Esophagus muscularis mucosa (tissue), 4 donors: ENCODE measurements at places on chromosomes 12 and 14. TPM values are rescaled to one million over a fixed set of nuclear protein-coding genes. Genes with fewer than 3 reads are reported as not detected.

GRCh38 chr12:18658179-18658578 is 79.6 kb downstream of the PLCZ1 start:
- DNase-seq: no peak
- H3K4me1 ChIP-seq: no peaks in the 10 kb centered on the region
- no peak overlapping the region for H3K4me3 ChIP-seq
- no peak overlapping the region for H3K27ac ChIP-seq
- no peaks in the 10 kb centered on the region for H3K36me3 ChIP-seq
- H3K27me3 ChIP-seq: no peaks in the 10 kb centered on the region

GRCh38 chr12:79162948-79163347 is 298.4 kb downstream of the SYT1 start:
- no peak for DNase-seq
- no peaks in the 10 kb centered on the region for H3K4me1 ChIP-seq
- H3K4me3 ChIP-seq: no peak overlapping the region

- H3K36me3 ChIP-seq: no peaks in the 10 kb centered on the region
- H3K4me1 ChIP-seq: no peaks in the 10 kb centered on the region
- H3K27me3 ChIP-seq: peaks cover 16% of the 10 kb centered on the region
- DNase-seq: no peak
- H3K4me3 ChIP-seq: no peak overlapping the region
Observed at GRCh38 chr12:117486840-117487659, 125.6 kb upstream of the NOS1 start.

- no peak overlapping the region for H3K4me3 ChIP-seq
- no peaks in the 10 kb centered on the region for H3K27me3 ChIP-seq
- DNase-seq: no peak
Observed at GRCh38 chr12:109386059-109386433, 38.3 kb downstream of the MYO1H start.

- H3K36me3 ChIP-seq: no peaks in the 10 kb centered on the region
- H3K4me3 ChIP-seq: no peak overlapping the region
- DNase-seq: no peak
- H3K4me1 ChIP-seq: no peaks in the 10 kb centered on the region
Observed at GRCh38 chr14:65604936-65605335, 192.4 kb downstream of the FUT8 start.

DNA sequence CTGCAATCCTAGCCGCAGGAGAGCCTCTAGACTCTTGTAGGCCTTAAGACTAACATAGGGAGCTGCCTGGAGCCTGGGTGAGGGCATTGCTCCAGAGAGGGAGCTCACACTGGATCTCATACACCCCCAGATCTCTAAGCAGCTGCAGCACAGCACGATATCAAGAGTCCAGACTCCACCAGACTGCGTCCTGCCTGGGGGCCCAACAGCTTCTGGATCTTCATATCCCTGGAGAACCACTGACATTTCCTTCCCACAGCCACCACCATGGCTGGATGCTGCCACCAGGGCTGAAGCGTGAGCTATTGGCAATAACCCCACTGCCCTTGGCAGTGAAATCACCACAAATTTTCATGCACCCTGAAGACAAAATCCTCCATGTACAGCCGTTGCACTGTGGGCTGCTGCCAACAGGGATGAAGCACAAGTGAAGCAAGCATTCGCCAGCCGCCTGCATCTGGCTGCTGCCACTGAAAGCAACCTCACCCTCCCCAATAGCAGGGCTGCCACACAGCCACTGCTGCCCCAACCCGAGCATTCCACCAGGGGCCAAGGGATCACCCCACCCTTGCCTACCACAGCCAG is 28.2 kb downstream of the CACNA2D4 start:
- H3K27ac ChIP-seq: no peak overlapping the region
- no peaks in the 10 kb centered on the region for H3K27me3 ChIP-seq
- no peaks in the 10 kb centered on the region for H3K36me3 ChIP-seq
- no peaks in the 10 kb centered on the region for H3K4me1 ChIP-seq
- H3K4me3 ChIP-seq: no peak overlapping the region

Gene TAS2R10
- 0.40 TPM for total RNA-seq

Gene GALNT8
- total RNA-seq: 0.98 TPM

Gene B3GNT4
- not detected for total RNA-seq

Gene CIDEB
- total RNA-seq: 9.5 TPM

Gene RIN3
- total RNA-seq: 20.0 TPM
